ENCODE measurements at places on chromosomes 3 and 15. TPM values are rescaled to one million over a fixed set of nuclear protein-coding genes. Genes with fewer than 3 reads are reported as not detected.
A peak's percentile ranks its signal among the peaks of the same experiment; 100 is the strongest.

GRCh38 chr3:45536316-45536715 is 58.2 kb upstream of the LIMD1 start:
- DNase-seq = no peak

- DNase-seq = peak; percentile 92
These were observed 1.5 kb downstream of the DLL4 start for GRCh38 chr15:40930430-40931299.

GRCh38 chr3:162938083-162938482 is 1441.5 kb downstream of the OTOL1 start:
- no peak for DNase-seq

DNA sequence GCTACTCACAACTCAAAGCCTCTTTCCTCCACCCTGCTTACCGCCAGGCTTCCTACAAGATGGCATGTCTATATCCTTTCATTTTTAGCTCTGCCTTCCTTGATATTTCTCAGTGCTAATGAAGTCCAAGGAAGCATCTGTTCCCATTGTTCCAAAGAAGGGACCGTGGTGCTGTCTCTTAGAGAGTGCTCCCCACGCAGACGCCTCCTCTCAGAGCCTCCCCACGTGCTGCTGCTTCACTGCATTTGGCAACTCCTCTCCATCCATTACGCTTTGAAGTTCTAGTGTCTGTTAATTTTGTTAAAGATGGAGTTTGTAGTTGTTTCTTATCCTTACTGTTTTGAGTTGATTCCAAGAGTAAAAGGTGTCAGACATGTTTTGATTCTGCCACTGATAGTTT is 26.2 kb downstream of the GNB4 start:
- no peak for DNase-seq

GRCh38 chr15:34699968-34700640 is 54.7 kb downstream of the GJD2 start:
- no peak for DNase-seq

DNA sequence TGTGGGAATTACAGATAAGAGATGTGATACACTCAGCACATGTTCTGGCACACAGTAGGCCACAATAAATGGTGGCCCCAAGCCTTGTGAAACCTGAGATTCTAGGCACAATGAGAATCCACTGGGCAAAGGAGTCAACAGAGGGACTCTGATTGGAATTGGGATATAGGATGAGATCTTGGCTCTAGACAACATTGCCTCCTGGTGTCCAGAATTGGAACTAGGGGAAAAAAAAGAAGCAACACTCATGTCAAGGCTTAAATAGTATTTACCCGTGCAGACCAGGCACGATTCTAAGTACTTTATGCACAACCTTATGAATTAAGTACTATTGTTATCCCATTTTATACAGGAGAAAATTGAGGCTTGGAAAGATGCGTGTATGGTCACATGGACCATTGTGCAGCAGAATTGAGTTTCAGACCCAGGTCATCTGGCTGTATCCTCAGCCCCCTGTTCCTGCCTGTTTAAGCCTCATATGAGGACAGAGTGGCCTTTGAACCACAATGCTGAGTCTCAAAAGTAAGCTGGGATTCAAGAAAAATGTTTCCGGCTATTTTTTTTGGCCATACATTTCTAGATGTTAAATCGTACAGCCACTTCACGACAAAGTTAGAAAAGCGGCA is 124.8 kb downstream of the SV2B start:
- DNase-seq = peak; percentile 83

GRCh38 chr3:66377800-66378199 is 123.0 kb downstream of the LRIG1 start:
- no peak for DNase-seq

DNA sequence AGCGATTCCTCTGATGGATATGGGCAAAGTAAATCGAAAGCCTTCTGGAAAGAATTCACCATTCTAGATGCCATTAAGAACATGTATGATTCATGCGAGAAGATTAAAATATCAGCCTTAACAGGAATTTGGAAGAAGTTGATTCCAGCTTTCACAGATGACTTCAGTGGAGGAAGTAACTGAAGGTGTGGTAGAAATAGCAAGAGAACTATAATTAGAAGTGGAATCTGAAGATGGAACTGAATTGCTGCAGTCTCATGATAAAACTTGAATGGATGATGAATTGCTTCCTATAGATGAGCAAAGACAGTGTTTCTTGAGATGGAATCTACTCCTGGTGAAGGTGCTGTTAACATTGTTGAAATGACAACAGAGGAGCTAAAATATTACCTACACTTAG is 30.1 kb upstream of the TBC1D23 start:
- no peak for DNase-seq

- DNase-seq = peak; percentile 5
These were observed 501.4 kb upstream of the NR2F2 start for GRCh38 chr15:95829062-95829461.

DNA sequence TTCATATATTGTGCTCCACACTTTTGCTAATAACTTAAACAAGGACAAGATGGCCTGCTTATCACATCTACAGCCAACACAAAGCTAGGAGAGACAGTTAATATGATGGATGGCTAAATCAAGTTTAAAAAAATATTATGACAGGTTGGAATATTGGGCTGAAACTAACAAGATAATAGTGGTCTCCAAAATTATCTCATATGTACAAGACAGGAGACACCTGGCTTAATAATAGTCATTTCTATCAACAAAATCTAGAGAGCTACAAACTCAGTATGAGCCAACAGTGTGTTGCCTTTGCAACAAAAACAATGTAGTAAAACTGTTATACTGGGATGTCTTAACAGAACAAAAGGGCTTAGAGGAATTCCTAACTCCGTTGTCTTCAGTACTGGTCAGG is 317.1 kb upstream of the COL8A1 start:
- no peak for DNase-seq

DNA sequence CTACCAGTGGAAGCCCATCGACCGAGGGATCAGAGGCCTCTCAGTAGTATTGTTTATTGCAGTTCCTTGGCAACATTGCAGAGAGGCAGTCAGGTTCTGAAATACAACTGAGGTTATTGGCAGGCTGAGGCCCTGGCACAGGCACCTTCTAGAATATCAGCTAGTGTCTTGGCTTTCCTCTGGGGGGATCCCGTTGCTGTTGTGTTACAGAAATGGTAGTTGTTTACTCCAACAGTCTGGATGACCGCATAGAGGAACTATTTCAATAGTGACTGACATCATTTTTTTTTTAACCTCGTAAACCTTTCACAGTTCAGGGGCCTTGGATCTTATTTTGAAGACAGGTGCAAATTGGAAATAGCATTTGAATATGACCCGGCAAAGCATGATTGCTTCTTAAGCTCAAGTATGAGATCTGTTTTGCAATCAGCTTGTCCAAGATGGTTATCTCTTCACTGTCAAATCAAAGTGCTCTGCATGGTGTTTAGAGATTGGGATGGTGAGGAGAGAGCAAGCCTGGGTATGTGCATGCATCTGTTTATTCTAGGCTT is 63.9 kb downstream of the PGPEP1L start:
- DNase-seq = no peak

- no peak for DNase-seq
These were observed 106.7 kb upstream of the PIAS1 start for GRCh38 chr15:67947254-67948039.

GRCh38 chr3:126985132-126985985 is 2.4 kb downstream of the PLXNA1 start:
- DNase-seq = no peak

DNA sequence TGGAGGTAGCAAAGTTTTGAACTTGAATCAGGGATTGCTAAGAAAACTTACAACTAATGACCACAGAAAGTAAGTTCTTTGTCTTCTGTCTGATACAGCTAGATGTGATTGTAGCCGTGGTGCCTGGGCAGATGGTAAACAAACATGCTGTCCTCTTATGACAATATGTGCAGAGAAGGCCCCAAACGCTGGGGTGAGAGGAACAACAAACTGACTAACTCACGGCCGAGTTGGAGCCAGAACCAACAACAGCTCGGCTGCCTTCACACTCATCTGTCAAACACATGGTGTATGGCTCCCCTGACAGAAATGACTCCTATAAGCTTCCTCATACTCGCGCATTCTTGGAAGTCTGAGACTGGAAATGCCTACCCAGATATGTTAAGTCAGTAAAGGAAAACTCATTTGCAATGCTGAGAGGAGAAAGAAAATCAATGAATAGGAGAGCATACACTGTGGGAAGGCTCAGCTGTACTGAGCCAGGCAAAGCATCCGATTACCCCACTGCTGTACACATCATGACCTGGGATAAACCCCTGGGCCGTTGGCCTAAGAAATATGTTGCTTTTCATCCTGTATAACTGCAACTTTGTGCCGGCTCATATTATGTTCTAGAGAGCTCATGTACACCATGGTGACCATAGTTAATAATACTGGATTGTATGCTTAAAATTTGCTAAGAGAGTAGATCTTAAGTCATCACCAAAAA is 5.7 kb downstream of the THBS1 start:
- no peak for DNase-seq

DNA sequence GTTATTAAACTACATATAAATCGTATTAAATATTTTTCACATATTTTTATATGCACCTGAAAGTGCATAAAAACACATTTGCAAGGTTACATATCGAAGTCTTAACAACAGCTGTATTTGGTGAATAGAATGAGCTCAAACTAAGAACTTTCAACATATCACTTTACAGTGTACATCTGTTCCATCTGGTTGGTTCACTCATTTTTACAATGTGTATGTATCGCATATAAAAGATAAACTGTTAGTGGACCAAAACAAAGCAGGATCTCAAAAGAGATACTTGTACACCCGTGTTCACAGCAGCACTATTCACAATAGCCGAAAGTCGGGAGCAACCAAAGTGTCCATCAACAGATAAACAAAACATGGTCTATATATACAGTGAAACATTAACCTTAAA is 55.8 kb downstream of the TBL1XR1 start:
- DNase-seq = no peak

DNA sequence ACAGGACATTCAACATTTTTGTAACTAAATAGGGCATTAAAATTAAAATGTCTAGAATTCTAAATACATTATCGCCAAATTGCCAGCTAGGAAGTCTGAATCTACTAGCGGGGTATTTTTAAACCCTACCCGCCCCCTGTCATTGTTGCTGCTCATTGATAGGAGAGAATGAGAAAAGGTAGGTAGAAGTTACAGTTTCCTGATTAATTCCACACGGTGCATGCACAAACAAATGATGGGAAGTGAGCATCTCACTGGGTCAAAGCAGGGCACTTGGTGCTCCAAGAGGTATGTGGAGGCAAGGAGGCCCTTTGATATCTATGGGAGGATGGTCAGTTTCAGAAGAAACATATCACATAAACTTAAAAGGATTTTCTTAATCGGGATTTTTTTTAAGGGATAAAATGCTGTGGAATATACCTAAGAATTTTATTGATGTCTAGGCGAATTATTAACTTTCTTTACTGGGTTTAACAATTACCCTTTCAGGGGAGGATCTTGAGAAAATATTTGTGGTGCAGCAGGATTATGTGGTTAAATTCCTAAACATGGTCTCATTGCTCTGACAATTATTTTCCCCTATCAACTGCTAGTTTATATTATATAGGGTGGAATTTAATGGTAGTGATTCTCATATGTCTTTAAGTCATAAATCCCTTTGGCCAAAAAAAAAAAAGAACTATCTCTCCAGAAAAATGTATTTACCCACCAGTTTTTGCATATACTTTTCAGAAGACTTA is 236.0 kb upstream of the GOLGA6L4 start:
- DNase-seq = no peak

DNA sequence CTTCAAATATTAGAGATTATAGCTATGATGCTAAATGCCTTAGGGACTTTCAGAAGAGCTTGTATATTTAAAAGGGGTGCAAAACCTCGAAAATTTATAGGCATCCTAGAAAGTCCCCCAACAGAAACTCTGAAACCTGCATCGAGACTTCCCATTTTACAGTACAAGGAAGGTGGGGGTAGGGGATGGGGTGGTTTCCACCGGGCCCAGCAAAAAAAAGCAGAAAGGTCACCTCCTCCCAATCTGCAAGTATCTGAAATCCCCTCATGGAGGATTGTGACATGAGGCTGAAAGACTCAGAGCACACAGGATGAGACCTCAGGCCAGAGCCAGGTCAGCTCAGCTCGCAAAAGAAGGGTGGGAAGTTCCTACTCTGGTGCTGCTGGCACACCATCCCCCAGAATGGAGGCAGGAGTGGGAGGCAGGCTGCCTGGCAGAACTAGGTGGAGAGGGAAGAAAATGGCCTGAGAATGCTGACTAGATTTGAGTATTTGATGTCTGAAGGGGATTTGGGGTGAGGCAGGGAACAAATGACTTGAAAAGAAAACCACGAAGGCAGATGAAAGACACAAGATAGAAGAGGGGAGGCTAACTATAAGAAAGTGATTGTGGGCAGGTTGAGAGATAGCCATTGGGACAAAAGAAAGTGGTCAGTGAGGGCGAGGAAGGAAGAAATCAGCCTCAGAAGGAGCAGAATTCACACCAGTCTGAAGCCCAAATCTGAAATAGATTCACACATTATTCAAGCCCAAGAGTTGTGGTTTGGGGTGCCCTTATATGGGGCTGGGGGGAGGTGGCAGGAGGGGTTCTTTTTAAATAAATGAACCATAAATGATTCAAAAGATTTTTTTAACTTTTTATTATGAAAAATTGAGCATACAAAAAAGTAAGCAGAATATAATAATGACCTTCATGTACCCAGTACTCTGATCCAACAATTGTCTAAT is 22.5 kb upstream of the TSC22D2 start:
- DNase-seq = no peak

DNA sequence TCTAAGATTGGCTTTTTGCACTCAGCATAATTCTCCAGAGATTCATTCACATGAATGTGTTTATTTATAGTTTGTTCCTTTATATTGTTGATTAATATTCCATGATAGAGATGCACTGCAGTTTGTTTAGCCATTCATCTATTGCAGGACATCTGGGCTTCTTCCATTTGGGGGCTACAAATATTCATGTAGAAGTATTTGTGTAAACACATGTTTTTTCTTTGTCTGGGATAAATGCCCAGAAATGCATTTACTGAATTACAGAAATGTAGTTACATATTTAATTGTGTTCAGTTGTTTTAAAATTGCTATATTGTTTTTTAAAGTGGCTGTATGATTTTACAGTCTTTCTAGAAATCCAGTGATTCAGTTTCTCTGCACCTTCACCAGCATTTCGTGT is 635.0 kb downstream of the ZIC1 start:
- DNase-seq = no peak

DNA sequence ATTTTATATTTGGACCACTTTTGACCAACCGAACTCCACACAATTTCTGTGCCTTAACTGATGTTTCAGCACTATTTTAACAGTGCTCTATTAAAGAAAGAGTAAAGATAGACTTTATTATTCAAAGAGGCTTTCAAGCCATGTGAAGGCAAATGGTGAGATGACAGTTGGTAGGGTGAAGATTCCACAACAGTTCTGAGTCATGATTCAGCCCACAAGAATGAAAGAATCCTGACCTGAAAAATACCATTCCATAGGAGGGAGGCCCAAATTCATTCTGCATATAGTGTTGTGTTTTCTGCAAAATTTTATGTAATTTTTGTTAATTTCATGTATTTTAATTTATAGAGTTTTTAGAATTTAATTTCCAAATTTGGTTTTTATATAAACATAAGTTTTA is 135.6 kb upstream of the STAC start:
- no peak for DNase-seq

Gene PLSCR5
- total RNA-seq = not detected

Gene FBN1
- total RNA-seq = 3.8 TPM

Gene LSAMP
- 2.0 TPM for total RNA-seq

Gene PLAAT1
- 6.6 TPM for total RNA-seq

Gene C3orf49
- not detected for total RNA-seq

Gene C3orf20
- total RNA-seq = not detected

Data from GM23338 (cell line).